ENCODE measurements at places on chromosomes 7 and 10.

- no peak for DNase-seq
Observed at GRCh38 chr7:136036336-136036735, 59.2 kb upstream of the MTPN start.

DNA sequence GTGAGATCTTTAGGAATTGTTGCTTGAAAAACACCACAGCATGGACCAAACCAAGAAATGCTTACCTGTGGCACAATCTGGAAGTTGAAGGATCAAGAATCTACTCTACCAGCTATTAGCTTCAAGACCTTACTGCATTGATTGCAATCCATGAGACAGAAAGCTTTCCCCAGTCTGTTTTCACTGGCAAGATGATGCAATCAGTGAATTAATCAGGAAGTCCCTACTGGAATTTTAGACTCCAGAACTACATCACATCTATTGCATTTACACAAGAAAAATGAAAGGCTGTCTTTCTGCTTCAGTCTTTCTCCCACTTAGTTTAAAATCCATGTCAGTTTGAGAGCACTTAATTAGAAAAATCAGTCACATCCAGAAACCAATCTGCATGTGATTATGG lies 191.7 kb downstream of the TFEC start:
- DNase-seq, result no peak

DNA sequence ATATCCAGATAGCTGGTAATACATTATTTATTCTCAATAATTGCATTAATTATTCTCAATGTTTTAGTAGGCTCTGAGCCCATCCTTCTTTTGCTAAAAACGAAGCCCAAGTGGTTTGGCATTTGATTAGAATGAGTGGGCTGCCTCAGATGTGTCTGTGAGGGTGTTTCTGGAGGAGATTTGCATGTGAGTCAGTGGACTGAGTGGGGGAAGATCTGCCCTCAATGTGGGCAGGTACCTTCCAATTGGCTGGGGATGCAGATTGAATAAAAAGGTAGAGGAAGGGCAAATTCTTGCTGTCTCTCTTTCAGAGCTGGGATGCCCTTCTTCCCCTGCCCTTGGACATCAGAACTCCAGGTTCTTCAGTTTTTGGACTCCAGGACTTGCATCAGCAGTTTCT lies 290.6 kb upstream of the SMIM30 start:
- no peak for DNase-seq

DNA sequence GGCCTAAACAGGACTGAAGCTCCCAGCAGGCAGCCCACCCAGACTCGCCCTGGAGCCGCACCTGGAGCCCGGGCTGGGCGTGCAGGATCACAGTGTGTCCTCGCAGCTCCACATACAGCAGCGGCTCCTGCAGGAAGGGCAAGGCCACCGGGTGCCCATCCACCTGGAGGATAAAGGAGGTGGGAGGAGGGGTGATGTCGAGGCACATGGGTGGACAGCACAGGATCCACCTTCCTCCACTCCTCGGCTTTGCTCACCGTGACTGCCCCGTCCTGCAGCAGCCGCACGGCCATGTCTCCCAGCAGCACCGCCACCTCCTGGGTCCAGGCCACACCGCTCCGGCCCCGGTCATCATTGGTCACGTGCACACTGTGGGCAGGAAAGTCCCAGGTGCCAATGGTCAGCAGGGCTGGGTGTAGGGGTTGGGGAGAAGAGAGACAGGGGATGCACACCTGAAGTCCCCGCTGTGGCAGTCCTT lies 16.8 kb downstream of the ATP6V1F start:
- no peak for DNase-seq

- DNase-seq, result no peak
Observed at GRCh38 chr10:31648966-31649365, 279.7 kb downstream of the ARHGAP12 start.

DNA sequence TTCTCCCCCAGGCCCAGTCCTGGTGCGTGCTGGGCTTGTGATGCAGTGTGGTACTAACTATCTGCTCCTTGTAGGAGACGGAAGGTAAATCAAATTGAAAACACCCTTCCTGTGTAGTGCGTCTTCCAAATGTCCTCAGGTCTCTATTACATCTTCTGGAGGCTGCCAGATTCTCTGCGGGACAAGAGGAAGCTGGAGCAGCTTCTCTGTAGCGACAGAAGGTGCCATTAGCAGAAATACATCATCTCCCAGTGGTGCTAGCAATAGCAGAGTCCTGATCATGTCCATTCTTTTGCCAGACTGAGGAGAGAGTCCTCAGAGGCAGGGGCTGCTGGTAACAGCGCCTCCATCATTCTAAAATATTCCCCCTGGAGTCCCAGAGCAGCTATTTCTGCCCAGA lies 675.2 kb downstream of the LRMDA start:
- no peak for DNase-seq

GRCh38 chr7:83648464-83649241 lies at the start of gene SEMA3E:
TSS of gene SEMA3E (minus strand) at chr7:83649139.
- peak; percentile 39 for DNase-seq

GRCh38 chr10:133523631-133524203 lies 3.4 kb upstream of the CYP2E1 start:
- no peak for DNase-seq

DNA sequence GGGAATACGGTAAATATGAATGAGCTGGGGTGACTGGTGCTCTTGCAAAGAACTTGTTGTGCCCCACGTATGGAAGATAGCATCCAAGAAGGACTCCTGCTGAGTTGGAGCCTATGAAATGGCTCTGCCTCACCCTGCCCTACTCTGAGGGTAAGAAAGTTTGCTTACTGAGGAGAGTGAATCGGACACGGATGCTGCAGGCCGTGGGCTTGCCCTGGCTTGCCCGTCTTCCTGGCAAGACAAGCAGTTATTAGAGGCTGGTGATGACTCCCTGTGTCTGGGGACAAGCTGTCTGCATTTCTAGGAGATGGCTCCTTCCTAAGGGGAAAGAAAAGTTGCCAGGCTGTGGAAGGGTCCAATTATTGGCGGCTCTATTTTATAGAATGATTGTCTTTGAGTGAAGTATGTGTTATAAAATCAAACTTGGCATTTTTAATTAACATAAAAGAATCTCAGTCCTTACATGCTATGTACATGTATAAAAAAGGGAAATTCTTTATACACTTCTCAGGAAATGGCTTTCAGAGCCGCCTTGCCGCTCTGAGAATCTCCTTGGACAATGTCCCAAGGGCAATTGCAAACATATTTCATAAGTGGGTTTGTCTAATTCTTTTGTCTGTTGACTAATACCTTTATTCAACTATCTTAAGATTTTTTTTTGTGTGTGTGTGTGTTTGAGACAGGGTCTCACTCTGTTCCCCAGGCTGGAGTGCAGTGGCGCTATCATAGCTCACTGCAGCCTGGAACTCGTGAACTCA lies 64.6 kb downstream of the CYP26A1 start:
- no peak for DNase-seq

DNA sequence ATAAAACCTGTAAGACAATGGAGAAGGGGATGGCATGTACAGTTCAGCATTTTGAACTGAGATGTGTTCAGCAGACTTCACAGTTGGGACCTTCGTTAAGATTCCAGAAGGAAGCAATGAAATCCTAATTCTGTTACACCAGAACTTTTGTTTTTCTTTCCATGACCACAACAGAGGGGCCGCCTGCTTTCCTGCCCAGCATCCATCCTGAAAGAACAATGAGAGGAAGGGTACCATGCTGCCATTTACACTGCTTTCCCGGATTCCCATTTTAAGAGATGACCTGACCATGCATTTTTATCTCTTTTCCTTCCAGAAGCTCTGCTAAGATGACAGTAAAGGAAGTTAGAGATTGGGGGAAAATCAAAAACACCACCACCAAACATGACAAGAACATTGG lies 92.7 kb downstream of the PIP4K2A start:
- DNase-seq, result no peak
